ENCODE measurements at places on chromosomes 3 and 15.
A peak's percentile ranks its signal among the peaks of the same experiment; 100 is the strongest.

- no peak for DNase-seq
These were observed 16.9 kb upstream of the C3orf38 start for GRCh38 chr3:88132894-88133293.

GRCh38 chr3:23209747-23210487 is 6.8 kb downstream of the UBE2E2 start:
- DNase-seq = no peak

- peak; percentile 11 for DNase-seq
These were observed 21.1 kb downstream of the GCNT3 start for GRCh38 chr15:59632714-59633113.

GRCh38 chr3:182793663-182794454 is 555 bp downstream of the ATP11B start:
- peak; percentile 75 for DNase-seq

- peak; percentile 9 for DNase-seq
These were observed 1.3 kb downstream of the TNK2 start for GRCh38 chr3:195906865-195907683.

- no peak for DNase-seq
These were observed 288.2 kb downstream of the CLSTN2 start for GRCh38 chr3:140223197-140223596.

DNA sequence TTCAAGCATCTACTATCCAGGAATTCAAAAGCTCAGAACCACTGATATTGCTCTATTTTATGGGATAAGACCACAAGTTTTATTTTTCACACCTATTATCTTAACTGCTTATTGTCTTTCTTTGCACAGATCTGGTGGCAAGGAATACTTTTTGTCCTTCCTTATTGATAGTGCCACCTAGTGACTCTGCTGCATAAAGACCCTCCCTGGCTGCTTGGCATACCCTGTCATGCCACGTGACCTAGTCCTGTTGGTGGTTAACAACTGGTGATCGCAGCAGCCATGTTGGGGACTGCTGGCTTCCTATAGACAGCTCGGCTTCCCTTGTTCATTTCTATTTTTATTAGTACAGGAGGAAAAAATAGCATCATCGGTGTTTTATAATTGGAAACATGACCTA is 236.3 kb downstream of the MEX3B start:
- no peak for DNase-seq

GRCh38 chr3:185308126-185308754 is 54.4 kb upstream of the EHHADH start:
- DNase-seq = peak; percentile 59

DNA sequence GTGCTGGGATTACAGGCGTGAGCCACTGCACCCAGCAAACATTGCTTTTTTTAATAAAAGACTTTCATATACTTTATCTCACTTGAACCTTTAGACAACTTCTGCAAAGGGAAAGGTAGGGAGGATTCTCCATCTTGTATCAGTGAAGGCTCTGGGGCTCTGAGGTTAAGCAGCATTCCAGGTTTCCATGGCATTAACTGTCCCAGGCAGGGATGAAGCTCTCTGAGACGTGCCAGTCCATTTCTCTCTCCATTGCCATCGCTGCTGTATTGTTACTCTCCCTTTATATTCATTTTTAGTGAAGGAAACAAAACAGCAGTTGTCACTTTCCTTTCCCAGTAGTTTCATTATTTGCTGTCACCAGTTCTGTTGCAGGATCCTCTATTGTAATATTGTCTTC is 342.4 kb downstream of the LPP start:
- no peak for DNase-seq

DNA sequence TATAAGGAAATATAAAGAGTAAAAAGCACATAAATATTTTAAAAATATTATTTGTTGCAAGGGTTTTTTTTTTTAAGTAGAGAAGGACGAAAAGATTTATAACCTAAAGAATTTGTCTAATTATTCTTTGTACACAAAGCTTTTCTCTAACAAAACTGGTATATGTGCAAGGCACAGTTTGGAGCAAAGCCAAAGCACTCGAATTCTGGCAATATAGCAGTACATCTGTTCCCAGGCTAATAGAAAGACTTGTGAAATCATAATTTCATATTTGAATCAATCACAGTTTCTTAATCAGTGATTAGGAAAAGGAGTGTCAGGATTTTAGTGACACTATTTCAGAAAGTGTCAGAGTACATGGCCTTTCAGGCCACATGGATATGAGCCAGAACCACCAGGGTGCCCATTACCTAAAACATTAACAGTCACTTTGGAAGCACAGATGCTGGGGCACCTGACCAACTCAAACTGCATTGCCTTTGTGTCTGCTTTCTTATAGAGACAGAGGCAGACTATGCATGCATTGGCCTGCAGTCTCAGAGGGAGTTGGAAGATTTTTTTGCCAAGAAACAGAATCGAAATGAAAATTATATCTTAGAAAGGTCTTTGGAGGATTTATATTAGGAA is 651.8 kb upstream of the SGO1 start:
- DNase-seq = no peak

DNA sequence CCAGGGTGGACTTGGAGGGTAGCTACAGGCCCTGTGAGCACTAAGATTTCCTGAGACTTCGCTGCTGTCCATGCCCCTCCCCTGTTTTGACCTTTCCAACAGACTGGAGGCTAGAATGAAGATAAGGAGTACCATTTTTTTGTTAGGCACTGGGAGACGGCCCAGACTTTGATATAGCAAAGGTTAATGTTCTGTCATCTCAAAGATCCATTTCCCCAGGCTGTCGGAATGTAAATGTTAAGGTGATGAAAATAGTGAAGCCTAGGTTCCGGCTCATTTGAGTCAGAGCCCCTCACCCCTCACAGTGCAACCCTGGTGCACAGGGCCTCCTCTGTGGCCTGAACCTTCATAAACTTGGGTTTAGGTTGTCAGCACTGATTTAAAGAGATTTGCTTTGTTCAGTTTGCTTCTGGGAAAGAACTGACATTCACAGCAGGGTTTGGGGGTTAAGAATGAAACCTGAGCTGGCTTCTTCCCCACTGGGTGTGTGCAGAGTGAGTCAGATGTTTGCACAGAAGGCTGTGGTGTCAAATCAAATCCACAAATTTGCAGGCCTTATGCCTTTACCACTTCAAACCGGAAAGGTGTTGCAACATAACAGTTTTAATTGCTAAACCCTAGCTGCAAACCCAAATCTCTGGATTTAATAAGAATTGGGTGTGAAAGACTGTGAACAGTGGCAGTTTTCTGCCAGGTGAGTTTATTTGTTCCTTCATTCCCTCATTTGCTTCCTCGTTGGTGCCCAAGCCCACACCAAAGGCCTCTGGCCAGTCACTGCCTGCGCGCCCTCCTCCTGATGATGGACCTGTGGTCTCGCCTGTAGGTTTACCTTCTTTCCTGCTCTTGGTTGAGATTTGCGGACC is 20.6 kb upstream of the KCTD6 start:
- DNase-seq = peak; percentile 65

DNA sequence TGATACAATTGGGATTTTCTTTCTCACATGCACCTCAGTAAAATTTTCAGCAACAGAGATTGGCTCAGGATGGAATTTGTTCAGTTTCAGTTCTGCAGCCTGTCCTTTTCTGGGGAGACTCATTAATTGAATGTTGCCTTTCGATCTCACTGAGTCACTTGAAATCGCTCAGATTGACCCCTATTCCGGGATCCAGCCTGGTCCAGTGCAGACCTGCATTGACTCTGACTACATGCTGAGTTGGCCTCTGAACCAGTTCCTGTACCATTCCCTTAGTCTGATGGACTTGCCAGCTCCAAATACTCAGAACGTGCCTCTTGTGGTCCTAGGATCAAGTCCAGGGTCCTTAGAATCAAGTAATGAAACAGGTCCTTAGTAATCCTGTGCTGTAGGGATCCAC is 9.4 kb downstream of the IGF1R start:
- peak; percentile 33 for DNase-seq

DNA sequence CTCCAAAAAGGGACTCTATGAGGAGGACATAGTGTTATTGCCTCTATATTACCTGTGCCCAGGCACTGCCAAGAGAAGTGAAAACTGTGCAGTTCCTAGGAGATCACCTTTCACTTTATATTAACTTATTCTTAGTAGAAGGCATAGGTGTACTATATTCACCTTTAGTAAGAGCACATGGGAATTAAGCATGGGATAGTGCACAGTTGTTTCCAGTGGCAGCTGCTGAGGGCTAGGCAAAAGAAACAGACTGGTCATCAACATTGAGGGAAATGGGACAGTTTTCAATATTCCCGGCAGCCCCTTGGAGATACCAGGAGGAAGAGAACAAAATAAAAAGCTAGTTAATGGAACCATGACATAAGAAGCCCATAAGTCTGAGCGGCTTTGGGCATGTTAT is 100.9 kb downstream of the PLCL2 start:
- no peak for DNase-seq

GRCh38 chr3:160106905-160107861 is 118.0 kb upstream of the C3orf80 start:
- no peak for DNase-seq

- no peak for DNase-seq
These were observed at the start of gene SPATA16 for GRCh38 chr3:173140986-173141385. TSS of gene SPATA16 (minus strand) at chr3:173141235. CDS start at chr3:173117731, 23,504 bp downstream.

GRCh38 chr3:139303216-139303615 is 40.6 kb upstream of the MRPS22 start:
- DNase-seq = no peak

DNA sequence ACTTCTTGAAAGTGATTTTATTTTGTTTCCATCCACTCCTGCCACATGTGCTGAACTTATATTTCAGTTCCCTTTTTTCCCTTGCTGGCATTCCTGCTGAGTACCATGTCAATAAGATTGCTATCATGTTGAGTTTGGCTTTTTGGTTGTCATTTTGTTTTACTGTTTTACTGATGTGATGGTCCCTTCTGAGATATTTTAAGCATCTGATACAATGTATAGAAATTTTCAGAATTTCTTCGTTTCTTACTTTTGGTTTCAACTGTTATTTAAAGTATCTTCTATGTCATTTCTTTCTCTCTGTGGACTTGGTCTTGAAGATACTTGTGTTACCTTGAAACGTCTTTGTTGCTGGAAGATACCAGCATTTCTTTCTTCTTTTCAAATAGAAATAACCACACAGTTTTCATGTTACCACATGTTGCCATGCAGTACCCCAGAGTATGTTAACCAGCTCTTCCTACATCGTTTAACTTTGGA is 14.1 kb downstream of the SIDT1 start:
- no peak for DNase-seq

DNA sequence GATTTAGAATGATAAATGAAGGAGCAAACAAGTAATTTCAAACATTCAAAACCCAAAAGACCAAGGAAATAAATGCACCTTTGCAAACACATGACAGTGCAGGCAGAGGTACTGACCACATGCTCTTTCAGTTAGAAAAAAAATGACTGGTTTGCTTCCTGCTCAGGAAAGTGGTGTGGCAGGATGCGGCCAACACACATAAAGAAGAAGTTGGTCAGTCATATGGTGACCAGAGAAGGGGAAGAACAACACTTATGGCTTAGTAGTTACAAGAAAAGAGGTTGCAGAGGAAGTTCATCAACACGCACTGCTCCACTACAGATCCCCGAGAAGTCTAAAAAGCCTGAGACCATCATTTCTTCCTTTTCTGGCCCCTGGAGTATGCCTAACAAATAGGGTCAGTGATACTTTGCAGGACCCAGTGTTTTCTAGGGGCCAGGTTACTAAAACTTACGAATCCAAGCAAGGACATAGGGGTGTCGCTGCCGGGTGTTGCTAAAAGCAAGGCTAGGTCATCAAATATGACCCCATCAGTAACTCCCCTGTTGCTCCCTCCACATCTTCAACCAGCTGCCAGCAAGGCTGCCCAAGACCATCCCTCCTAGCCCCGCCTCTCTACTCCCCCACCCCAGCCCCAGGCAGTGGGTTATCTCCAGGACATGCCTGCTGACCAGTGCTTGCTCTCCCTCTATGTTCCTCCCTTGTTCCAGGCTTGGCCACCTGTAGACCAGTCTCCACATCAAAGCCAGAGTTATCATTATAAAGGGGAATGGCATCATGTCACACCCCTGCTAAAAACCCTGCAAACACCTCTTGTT is 11.2 kb downstream of the ATP8B4 start:
- DNase-seq = no peak

DNA sequence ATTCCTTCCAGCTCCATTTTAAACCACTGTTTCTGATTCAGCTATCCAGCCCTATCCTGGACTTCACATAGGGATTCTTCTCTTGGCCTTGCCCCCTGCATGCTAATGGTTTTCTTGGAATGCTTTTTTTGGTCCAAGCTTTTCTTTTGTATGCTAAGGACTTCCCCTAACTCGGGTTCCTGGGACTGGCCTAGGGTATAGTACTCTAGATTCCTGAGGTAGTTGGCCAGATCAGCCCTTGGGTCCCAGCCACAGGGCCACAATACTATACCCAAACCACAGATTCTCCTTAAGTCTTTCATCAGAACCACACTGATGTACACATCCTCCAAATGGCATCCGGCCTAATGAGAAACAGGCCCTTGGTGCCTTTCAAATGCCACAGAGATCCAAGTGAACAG is 2.8 kb downstream of the FYCO1 start:
- peak; percentile 44 for DNase-seq

DNA sequence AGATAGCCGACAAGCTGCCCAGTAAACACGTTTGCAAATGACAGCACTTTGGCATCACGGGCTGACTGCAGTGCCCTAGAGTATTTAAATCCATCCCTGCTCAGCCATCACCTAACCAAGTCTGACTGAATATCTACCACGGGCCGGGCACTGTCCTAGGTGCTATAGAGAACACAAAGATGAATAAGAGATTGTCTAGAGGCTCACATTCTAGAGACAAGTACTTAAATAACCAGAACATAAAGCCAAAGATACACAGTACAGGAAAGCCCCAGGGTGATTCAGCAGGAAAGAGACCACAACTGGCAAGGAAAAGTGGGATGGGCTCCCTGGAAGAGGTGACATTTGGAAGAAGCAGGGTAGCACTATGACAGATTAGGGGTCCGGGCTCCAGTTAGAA is 103.5 kb downstream of the MYLK start:
- no peak for DNase-seq

DNA sequence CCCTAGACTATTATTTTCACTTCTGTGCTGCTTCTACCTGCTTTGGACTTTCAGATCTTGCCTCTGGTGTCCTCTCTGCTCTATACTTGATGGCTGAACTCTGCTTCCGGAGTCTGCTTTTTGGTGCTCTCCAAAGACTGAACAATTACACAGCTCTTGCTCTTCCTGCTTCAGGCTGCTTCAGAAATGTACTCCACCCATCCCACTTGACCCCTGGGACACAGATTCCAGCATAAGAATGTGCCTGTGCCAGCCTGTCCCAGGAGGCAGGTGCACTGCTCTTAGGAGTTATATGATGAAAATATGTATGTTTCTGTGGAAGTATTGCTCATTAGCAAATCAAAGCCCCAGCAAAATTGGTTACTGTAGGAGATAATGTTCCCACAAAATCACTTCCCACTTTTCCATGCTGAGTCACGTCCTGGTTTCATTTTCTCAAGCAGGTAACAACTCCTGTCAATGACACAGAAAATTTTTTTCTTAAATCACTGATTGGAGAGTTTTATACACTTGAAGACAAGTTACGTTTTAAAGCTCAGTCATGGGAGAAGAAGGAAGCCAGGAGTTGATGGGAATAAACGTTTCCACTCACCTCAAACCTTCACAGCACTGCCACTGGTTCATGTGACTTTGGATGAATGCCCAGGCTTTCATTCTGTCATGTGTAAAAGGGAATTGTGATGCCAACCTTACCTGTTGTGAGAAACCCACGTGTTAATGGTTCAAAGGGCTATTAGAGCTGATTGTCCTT is 239.4 kb upstream of the ZPLD1 start:
- DNase-seq = no peak
